ENCODE measurements at places on chromosomes 11 and 22.

DNA sequence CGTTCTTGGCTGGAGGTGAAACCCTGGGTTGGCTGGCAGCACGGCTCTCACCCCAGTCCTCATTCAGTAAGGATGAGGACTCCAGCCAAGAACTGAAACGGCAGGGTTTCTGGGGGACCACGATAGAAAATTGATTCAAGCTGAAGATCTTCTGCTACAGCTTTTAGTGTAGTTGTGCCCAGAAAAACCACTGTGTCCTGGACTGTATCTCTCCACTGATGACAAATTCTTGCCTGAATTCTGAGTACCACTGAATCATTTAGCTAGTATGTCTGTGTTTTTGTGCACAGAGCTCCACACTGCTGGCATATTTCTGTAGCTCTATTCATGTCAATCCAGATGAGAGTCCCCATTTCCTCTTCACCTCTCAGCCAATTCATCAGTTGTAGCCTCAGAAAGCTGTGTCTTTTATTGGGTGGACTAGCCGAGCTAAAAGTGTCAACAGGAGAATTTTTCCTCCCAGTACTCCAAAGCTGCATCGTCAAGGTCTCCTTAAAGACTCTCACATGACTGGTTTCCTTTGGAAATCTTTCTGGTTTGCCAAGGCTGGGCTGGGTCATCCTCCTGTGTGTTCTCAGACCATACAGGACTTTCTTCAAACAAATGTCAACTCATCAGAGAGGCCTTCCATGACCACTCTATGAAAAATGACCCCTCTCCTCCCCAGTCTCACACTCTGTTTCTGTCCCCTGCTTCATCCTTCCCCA, 144.6 kb downstream of the LDLRAD3 start:
- DNase-seq: no peak

- peak; percentile 70 for DNase-seq
Measured at GRCh38 chr11:66866511-66866986, 9.7 kb downstream of the LRFN4 start.

GRCh38 chr11:95231881-95232605, 1.0 kb upstream of the SESN3 start:
- peak; percentile 7 for DNase-seq

DNA sequence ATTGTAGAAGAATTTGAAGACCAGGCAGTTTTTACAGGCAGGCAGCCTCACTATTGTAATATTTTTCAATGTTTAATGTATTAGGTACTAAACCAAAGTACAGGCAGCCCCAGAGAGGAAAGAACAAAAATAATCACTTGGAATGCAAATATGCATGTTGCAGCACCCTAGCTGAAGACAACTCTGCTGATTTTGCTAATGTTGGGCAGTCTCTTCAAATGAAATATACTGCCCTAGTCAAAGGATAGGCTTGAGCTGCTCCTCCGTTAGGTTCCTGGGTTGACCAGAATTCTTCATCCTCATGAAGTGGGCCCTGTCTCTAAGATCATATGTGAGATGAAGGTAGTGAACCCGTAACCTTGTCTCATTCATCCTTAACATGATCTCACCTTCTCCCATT, 153.1 kb upstream of the DDI1 start:
- DNase-seq: no peak

- no peak for DNase-seq
Measured at GRCh38 chr11:112971195-112971594, 10.0 kb downstream of the NCAM1 start.

DNA sequence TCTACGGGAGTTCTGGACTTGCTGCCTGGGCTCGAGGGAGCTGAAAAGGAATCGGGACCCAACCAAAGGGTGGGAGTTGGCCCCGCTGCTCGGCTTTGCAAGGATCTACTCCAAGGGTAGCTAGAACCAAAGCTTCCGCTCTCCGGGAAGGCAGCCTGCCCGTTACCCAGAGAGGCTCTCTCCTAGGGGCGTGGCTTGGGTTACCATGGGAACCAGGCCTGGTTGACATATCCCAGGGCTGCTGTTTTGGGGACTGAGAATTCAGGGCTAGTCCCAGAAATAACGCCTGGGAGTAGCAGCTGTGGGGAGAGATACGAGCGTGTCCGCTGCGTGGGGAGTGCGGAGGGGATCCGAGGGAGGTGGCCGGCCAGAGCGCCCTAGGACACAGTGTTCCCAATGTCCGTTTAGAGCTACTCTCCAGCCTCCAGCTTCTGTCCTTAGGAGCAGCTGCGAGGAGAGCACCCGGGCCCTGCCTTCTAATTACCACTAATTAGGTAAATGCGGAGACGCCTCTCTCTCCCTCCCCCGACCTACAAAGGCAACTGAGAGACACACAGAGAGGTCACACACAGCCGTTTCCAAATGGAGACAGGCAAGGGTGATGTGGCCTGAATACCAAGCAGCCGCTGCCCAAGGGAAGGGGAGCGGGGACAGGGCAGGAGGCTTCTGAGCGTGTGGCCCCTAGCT, 141.6 kb upstream of the CADM1 start:
- DNase-seq: no peak

GRCh38 chr11:44893846-44894617, 56.7 kb downstream of the TP53I11 start:
- peak; percentile 99 for DNase-seq

Measured in WERI-Rb-1 (cell line).